Posterior vena cava (tissue), 2 donors: ENCODE measurements at places on chromosomes 5 and 9. TPM values are rescaled to one million over a fixed set of nuclear protein-coding genes. Genes with fewer than 3 reads are reported as not detected.

Gene ANKRD18B
- total RNA-seq: not detected

Gene PDCD1LG2
- 5.4 TPM for total RNA-seq

DNA sequence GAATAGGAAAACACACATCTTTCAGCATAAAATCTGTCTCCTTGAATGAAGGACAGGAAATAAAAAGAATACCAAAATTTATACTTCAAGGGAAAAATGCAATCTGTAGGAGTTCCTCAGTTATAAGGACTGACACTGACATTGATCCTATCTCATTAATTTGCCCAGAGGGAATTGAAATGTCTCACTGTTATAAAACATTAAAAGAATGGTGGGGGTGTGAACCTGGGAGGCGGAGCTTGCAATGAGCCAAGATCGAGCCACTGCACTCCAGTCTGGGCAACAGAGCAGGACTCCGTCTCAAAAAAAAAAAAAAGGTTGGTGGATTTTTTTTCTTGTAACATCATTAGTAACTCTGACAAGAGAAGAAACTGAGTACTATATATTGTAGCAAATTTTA is 60.8 kb downstream of the TTLL11 start:
- DNase-seq: no peak

Gene SPATA31A3
- not detected for total RNA-seq

DNA sequence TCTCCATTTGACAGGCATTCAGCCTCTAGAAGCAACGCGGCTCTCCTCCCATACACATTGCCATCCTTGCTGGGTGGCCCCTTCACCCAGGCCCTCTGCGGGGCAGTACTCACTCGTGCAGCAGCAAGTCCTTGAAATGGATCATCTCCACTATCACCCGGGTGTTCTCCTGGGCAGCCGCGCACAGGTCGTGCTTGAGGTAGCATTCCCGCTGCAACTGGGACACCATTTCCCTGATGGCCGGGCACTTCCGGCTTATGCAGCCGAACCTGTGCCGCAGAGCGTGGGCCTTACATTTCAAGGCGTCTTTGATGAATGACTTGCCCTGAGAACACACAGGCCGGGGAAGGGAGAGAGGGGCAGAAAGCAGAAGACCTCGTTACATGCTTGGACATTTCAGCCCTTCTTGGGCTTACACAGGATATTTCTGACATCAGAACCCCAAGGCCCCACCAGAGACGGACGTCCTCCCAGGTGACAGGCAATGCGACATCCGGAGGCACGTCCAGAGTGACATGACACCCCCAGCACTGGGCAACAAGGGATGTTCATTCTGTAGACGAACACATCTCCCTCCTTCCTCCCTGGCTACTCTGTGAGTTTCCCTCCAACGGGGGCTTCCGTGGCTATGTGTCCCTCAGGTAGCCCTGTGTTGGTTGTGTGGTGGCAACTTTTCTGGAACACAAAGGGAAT is 5.0 kb downstream of the STC2 start:
- no peak for DNase-seq

Gene ACSL6
- total RNA-seq: 0.62 TPM

GRCh38 chr5:61137835-61138234 is 24.4 kb downstream of the SMIM15 start:
- DNase-seq: no peak

DNA sequence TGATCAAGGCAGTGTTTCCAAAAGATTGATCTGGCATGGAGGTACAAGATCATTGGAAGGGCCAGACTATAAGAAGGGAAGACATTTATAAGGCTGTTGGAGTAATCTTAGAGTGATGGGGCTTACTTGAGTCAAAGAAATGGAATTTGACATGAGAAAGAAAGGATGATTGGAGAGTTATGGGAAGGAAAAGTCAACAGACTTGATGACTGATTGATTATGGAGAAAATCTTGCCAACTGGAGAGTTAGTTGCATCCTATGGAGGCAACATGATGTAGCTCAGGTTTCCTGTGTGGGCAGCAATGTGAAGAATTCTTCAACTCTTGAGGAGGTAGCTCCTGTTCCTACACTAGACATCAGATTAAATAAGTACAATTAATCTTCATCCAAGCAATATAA is 10.9 kb upstream of the MAST4 start:
- DNase-seq: no peak

Gene ARHGEF39
- 0.29 TPM for total RNA-seq

- no peak for DNase-seq
Observed at GRCh38 chr9:94517254-94517653, 37.6 kb upstream of the PCAT7 start.

- no peak for DNase-seq
Observed at GRCh38 chr9:105341434-105342146, 97.1 kb downstream of the SLC44A1 start.

Gene PCDHA11
- 0.14 TPM for total RNA-seq

Gene SPACA9
- 2.7 TPM for total RNA-seq

DNA sequence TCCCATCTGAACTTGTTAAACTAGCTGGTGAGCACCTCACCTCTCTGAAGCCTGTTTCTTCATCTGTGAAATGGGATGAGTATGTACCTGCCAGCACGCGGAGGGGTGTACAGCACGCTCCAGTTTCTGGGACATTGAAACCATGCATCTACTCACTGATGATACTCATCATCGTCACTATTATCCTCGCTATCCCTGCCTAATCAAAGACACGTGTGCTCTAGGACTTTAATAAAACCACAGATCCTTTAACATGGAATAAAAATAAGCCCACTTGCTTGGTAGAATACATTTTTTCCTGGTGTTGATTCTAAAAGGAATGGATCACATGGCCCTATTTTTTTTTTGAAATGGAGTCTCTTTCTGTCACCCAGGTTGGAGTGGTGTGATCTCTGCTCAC is 37.3 kb upstream of the POMT1 start:
- DNase-seq: peak; percentile 12

DNA sequence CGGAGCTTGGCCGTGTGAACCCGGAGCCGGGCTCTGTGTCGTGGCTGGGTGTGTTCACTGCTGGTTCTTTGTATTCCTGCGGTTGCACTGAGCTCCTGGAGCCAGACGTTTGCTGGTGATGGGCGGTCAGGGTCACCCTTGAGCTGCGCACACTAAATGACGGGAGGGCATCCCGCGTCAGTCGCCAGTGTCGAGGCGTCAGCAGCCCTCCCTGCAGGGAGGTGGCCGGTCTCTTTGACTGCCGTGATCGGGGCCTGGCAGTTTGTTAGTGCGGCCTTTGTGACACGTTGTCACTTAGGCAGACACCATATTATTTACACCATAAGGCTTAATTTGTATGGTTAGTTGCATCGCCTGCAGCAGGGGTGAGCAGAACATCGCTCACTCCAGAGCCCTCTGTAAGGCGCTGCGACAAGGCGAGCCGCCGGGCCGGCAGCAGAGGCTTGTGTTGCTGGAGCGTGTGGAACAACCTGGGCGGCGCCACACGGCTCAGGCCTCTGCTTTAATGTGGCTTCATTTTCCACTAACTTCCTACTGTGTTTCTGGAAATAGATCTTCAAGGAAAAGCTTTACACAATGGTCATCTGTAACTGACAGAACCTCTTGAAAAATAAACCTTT is 8.3 kb downstream of the NDUFS6 start:
- DNase-seq: no peak

DNA sequence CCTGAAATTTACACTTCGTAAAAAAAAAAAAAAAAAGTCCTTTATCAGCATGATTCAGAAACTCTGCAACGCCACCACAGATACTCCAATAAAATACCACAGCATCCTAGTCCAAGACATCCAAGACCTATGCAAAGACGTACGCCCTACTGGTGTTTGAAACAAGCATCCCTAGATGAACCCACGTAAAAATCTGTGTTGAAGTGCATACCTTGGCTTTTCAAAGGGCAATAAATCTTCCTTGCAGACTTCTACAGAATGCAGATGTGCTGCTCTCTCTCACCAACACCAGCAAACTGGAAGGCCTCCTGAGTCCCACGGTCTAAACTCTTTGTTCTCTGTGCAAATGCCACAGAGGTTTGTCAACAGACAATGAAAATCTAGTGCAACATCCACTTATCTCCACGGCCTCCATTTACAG is 38.8 kb downstream of the MYO10 start:
- DNase-seq: no peak

DNA sequence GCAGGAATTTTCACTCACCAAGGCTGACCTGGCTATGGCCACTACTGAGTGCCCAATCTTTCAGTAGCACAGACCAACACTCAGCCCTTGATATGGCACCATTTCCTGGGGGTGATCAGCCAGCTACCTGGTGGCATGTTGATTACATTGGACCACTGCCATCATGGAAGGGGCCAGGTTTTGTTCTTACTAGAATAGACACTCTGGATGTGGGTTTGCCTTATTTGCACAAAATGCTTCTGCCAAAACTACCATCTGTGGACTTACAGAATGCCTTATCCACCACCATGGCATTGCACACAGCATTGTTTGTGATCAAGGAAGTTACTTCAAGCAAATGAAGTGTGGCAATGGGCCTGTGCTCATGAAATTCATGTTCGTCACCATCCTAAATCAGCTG is 69.7 kb upstream of the SH3GL2 start:
- DNase-seq: no peak

Gene AGXT2
- not detected for total RNA-seq

DNA sequence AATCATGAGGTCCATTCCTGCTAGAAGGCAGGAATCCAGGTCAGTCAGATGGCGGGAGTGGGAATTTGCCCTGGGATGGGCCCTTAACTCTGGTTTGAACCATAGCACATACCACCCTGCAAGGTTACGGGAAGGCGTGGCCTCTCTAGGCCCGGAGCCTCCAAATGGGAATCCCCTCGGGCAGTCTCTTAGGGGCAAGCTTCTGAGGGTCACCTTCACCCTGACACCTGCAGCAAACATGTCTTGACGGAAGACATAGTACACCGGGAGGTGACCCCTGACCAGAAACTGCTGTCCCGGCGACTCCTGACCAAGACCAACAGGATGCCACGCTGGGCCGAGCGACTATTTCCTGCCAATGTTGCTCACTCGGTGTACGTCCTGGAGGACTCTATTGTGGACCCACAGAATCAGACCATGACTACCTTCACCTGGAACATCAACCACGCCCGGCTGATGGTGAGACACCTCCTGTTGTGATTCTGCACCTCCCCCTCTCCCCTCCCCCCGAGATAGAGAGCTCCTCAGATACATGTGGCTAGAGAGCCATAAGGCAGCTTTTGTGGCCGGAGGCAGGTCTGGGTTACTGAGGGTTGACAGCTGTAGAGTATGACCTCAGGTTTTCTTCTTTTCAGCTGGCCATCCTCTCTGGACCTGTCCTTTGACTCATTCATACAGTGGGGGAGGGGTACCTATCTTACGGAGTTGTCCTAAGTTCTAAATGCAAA is 957 bp downstream of the PRELID1 start:
- peak; percentile 78 for DNase-seq

Gene CEL
- total RNA-seq: 0.51 TPM

Gene GLT6D1
- not detected for total RNA-seq

DNA sequence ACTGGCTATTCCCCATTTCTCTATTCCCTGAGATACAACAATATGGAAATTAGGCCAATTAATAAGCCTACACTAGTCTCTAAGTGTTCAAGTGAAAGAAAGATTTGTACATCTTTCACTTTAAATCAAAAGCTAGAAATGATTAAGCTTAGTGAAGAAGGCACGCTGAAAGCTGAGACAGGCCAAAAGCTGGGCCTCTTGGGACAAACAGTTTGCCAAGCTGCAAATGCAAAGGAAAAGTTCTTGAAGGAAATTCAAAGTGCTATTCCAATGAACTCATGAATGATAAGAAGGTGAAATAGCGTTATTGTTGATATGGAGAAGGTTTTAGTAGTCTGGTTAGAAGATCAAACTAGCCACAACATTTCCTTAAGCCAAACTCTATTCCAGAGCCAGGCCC is 256.2 kb downstream of the ZSWIM6 start:
- no peak for DNase-seq

- no peak for DNase-seq
Observed at GRCh38 chr5:66498791-66499207, 97.4 kb upstream of the MAST4 start.

Gene PGM5
- total RNA-seq: 235 TPM

Gene SPATA31E1
- not detected for total RNA-seq

DNA sequence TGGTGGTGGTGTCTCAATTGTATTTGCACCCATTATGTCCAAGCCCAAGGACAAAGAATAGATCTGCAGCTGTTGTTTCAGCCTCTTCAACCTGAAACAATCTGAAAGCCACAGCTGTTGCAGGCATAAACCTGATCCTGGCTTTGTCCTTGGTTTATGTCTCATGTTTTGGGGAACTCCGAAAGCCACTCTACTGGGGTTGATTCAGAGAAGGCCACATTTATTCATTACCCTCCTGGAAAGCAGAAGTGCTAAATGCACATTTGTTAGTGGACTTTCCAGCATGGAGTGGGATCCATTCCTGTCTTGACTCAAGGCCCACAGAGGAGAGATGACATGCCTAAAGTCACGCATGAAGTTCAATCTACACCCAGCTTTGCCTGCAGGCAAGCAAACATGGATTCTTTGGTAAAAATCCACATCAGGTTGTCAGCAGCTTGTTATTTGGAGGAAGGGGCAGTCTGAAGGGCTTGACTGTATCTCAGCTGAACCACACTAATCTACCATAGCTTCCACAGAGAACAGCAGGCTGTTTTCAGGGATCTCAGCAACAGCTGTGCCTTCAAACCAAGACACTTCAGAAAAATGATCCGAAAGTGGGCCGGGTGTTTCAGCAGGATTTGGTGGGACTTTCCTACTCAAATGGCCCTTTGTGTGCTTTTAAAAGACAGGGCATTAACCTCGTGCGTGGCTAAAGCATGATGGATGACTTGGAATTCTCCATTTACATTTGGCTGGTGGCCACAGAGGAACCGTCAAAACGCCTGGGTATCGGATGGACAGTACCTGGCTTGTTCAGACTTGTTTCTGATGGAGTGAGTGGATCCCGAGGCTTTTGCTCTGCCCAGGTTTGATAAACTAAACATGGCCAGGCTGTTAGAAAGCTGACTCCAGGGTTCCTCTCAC is 36.2 kb upstream of the ADAM19 start:
- DNase-seq: no peak

DNA sequence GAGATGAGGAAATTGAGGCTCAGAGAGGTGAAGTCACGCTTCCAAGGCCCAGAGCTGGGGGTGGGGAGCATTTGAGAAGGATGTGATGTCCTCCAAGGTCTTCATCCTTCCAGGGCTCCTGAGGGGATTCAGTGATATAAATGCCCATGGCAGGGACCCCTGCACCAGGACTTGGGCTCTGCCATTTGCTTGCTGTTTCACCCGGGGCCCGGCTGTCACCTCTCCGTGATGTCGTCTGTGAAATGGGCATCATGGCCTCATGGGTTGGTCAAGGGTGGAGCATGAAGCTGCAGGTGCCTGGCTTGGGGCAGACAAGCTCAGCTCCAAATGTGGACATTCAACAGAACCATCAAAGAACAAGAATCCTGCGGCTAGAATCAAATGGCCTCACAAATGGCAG is 253.1 kb downstream of the PBX3 start:
- DNase-seq: peak; percentile 29

Gene KIF27
- 5.0 TPM for total RNA-seq

DNA sequence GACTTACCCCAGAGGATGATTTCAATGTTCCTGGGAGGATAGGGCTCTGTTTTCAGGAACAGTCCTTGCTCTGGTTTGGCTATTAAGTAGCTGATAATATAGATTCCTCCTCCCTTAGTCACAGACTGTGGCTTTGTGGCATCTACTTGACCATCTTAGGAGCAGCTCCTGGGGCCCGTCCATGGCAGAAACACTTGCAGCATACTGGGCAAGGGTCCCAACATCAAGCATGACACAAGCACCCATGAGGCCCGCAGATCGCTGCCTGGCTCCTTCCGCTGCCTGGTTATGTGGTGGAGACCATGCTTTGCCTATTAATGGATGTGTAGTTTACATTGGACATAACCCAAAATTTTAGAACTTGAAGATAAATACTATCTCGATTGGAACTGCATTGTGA is 170.1 kb downstream of the ICE1 start:
- DNase-seq: no peak

- DNase-seq: no peak
Observed at GRCh38 chr9:111803924-111804323, 9.2 kb upstream of the SHOC1 start.
